ENCODE measurements at places on chromosomes 7 and 10.

DNA sequence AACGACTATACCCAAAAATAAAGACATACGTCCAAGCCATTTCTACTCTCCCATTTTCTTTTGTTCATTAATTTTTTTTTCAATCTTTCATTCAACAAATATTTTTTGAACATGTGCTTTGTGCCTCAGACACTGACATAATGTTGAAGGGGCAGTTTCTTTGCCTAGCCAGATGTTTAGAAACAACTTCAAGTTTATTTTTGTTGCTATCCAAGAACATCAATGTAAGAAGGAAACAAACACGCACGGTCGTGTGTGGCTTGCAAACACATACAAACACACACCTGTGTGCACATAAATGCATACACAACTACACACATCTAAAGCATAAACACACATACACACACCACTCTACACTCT, 39.9 kb downstream of the BTBD16 start:
- DNase-seq: no peak

- DNase-seq: no peak
Measured at GRCh38 chr7:146276888-146277287, 160.3 kb downstream of the CNTNAP2 start.

DNA sequence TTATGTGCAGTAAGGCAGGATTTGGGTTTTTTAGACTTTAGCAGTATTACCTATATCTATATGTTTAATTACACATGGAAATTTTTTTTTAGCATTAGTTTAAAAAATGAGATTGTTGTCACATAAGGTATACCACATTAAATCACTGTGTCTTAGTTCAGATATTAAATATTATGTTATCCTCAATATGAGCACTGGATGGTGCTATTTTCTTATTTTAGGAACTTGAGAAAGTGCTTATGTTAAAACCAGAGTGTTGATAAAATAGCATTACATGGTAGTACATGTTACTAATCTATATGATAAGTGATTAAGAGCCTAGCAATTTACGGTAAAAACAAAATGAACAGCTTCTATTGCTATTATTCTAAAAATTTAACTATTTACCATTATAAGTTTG, 28.8 kb downstream of the MIOS start:
- no peak for DNase-seq

- no peak for DNase-seq
Measured at GRCh38 chr7:17626235-17626634, 314.1 kb downstream of the SNX13 start.

GRCh38 chr10:761376-761775, 71.9 kb upstream of the DIP2C start:
- no peak for DNase-seq

GRCh38 chr10:12572281-12572680, 222.9 kb downstream of the CAMK1D start:
- no peak for DNase-seq

GRCh38 chr7:149811221-149811620, 27.0 kb upstream of the ZNF862 start:
- DNase-seq: no peak

GRCh38 chr10:131808370-131808930, 92.4 kb upstream of the PPP2R2D start:
- DNase-seq: no peak

DNA sequence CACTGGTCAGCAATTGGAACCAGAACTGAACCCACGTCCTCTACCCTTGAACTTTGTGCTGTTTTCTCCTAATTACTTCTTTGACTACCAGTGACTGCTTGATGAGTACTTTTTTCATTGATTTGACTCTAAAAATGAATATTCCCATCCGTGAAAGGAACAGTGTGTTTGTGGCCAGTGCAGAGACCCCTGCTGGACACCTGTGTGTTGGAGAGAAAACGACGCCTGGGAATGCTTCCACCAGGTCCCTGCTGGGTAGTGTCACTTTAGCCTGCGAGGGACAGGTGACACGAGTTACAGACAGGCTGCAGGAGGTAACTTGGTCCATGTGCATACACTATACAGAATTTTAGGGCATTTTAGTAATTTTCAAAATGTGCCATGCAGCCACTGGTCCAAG, 6.8 kb upstream of the GJD4 start:
- no peak for DNase-seq

DNA sequence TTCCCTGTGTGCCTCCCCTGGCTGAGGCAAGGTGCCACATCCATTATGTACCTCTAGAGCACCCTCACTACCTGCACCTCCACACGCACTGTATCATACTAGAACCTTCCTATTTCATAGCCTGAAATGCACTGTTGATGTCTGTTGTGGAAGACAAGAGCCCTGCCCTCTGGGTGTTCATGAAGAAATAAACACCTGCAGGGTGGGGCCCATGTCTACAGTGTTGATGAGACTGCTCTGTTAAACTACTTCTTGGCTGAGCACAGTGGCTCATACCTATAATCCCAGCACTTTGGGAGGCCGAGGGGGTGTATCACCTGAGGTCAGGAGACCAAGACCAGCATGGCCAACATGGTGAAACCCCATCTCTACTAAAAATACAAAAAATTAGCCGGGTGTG, 14.0 kb downstream of the SORBS1 start:
- no peak for DNase-seq

DNA sequence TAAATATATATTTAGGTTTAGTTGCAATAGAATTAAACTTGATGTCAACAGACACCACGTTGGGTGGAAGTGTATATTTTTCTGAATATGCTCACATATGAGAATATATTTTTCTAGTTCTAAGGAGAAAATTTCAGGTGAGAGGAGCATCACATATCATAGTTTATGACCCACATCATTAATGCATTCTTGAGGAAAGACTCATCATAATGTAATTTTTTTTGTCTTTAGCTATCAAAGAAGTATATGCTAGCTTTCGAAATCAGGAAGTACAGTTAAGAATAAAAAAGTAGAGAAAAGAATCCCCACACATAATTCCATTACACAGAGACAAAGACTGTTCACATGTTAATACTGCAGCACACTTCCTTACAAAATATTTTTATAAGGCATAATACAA, 30.4 kb downstream of the A1CF start:
- no peak for DNase-seq

DNA sequence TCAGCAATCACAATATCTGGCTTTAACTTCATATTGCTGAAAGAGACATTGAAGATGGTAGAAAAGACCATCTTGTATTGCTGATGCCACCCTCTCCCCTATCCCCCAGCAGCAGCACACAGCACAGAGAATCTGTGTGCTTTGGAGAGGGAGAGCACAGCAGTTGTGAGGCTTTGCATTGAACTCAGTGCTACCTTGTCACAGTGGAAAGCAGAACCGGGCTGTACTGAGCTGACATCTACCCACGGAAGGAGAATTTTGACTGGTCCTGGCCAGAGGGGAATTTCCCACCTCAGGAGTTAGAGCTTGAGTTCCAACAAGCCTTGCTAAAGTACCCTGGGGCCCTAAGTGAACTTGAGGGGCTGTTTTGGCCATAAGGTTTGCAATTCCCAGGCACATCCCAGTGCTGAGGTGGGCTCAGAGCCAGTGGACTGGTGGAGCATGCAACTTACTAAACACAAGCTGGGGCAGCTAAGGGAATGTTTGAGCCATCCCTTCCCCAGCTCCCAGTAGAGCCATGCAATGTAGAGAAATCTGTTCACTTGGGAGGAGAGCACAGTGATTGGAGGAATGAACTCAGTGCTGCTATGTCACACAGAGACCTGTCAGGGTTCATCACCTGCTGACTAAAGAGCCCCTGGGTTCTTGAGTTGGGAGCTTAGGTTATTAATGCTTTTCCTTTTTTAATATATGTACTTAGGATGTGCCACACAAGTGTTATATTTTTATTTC, 62.1 kb downstream of the OR13A1 start:
- DNase-seq: no peak

- DNase-seq: no peak
Measured at GRCh38 chr7:99543916-99544315, 8.0 kb downstream of the FAM200A start.

GRCh38 chr7:158138329-158138597, 449.4 kb downstream of the PTPRN2 start:
- no peak for DNase-seq

DNA sequence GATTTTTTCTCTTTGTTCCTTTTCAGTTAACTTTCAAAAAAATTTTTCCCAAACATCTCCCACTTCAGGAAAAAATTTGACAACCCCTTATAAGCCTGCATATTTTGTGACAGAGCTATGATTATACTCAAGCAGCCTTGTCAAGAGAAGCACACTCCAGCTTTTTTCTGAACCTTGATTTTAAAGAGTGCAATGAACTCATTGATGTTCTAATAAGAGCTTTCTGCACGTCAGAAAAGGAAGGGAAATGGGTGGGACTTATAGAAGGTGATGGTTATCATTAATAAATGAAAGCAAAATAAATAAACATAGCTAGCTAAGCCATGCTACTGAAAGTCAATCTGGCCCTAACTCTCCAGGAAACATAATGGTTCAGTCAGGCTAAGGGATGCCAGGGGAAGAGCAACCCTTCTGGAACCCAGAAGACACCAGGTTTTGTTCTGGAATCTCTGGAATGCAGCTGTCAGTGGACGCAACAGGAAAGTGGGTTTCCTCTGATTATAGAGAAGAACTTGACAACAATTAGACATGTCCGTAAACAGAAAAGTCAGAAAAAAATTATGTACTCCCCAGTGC, 76.1 kb downstream of the NHLRC2 start:
- DNase-seq: no peak

DNA sequence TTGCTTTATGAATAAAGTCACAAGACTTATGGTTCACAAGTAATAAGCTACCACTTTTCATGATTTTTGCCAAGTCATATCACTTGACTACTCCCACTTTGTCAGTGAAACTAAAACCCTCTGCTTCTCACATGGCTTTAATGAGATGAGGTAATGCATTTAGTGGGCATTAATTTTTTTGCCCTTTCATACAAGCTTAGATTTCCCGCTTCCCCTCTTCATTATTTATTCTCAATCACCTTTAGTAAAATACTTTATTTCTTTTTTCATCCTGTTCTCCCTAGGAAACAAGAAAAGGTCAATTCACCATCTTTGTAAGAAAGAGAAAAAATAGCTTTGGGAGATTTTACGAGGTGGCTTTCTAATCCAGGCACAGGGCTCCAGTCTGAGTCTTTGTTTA, 109.6 kb upstream of the STARD3NL start:
- DNase-seq: no peak

DNA sequence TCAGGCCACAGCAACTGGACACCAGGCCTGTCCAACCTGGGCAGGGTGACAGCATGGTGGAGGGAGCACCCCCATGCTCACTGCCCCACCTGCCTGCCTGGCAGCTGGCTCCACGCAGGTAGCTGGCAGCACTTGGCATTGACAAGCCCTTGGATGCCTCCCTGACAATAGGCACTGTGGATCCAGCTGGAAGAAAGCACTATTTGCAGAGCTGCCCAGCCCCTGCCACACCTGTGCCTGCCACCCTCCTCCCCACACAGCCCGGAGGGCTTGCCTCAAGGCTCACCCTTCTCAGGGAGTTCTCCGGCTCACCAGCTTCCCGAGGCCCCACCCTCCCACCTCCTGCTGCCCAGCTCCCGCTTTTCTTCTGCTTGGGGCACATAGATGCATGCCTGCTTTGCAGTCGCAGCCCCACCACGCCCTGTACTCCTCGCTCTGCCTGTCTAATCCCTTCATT, 160.1 kb downstream of the NEURL1 start:
- no peak for DNase-seq

- no peak for DNase-seq
Measured at GRCh38 chr7:145216866-145217265, 381.0 kb upstream of the TPK1 start.

DNA sequence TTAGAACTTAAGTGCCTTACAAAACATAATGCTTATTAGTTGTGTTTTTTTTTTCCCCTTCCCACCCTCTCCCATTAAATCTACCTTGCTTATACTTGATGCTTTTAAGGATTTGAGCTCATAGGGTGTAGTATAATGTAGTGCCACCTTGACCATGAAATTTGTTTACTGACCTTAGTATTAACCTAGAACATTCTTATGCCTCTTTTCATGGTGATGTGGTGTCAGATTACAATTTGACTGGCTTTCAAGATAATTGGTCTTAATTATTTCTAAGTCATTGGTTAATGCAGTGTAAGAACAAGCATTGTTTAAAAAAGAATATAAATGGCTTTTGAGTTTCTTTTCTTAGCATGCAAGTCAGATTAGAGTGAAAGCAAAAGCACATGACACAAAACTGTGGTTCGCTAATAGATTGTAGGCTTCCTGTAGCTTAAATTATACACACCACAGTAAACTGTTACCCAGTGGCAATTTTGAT, 61.8 kb downstream of the ADD3 start:
- no peak for DNase-seq

DNA sequence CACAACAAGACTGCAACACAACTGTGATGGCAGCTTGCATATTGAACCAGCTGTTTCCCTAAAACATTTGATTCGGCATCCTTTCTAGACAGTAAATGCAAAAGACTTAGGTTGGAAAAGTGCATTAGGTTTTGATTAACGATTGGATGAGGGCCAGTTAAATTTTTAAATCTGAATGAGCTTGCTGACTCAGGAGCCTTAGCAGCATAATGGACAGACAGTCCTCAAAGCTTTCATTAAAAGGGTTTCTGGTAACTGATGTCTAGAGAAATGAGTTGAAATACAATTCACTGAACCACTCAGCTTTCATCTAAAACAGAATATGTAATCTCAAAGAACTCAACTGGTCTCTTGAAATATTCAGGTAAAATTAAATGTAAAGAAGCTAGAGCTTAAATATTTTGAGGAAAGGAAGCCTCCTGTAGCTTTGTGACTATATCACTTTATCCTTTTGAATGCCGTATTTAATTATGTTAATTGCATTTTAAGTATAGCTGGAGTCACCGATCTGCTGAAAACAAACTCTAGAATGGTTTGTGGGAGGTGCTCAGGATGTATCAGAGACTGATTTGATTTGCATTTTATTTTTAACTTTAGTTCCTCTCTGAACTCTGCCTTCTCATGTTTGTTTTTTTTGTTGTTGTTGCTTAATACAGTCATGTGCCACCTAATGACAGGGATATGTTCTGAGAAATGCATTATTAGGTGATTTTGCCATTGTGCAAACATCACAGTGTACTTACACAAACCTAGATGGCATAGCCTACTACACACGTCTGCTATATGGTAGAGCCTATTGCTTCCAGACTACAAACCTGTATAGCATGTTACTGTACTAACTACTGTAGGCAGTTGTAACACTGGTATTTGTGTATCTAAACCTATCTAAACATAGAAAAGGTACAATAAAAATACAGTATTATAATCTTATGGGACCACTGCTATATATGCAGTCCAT, 29.2 kb upstream of the ATRNL1 start:
- no peak for DNase-seq

- no peak for DNase-seq
Measured at GRCh38 chr7:134995239-134996096, 9.2 kb downstream of the AGBL3 start.

- no peak for DNase-seq
Measured at GRCh38 chr10:625751-626711, 63.4 kb downstream of the DIP2C start.

DNA sequence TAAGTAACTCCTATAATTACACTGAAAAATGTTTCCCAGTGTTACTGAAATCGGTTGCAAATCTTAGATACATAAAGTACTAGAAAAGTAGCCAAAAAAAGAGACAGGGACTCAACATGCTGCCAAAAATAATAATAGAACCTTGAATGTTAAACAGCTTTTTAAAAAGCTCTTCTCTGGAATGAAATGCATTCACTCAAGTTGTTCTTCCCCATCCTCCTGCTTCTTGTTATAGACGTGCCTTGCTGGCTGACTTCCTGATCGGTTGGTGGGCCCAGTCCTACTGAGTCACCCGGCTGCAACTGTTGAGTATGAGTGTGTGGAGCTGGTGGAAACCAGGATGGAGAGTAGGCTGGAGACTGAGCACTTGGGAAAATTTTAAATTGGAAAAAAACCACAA, 30.6 kb upstream of the RAPGEF5 start:
- no peak for DNase-seq

- DNase-seq: no peak
Measured at GRCh38 chr7:69217516-69218350, 380.5 kb upstream of the AUTS2 start.
